M059J (cell line): ENCODE measurements at places on chromosomes 3 and 15. TPM values are rescaled to one million over a fixed set of nuclear protein-coding genes. Genes with fewer than 3 reads are reported as not detected.
A peak's percentile ranks its signal among the peaks of the same experiment; 100 is the strongest.

The KCNMB3 gene
- total RNA-seq: 0.52 and 1.1 TPM in 2 replicates

The C3orf20 gene
- total RNA-seq: not detected in 2 replicates

The RASSF1 gene
- 12.7 and 16.1 TPM in 2 replicates for total RNA-seq

The RASL12 gene
- total RNA-seq: not detected in 2 replicates

The PTPN23 gene
- total RNA-seq: 3.3 and 8.5 TPM in 2 replicates

The HYAL3 gene
- 1.6 and 3.0 TPM in 2 replicates for total RNA-seq

DNA sequence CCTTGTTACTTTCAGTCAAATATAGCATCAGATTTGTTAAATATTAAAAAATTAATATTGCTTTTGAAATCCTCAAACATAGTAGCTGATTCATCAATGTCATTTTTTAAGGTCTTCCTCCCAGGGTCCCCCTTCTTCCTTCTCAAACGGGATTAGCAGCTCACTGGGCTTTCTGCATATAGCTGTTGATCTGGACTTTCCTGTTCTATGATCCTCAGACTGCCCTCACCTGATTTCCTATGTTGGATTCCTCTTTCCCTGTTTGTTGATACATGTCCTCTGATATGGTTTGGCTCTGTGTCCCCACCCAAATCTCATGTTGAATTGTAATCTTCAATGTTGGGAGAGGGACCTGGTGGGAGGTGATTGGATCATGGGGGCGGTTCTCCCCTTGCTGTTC lies 5.8 kb downstream of the GUCA1C start:
- no peak for DNase-seq

DNA sequence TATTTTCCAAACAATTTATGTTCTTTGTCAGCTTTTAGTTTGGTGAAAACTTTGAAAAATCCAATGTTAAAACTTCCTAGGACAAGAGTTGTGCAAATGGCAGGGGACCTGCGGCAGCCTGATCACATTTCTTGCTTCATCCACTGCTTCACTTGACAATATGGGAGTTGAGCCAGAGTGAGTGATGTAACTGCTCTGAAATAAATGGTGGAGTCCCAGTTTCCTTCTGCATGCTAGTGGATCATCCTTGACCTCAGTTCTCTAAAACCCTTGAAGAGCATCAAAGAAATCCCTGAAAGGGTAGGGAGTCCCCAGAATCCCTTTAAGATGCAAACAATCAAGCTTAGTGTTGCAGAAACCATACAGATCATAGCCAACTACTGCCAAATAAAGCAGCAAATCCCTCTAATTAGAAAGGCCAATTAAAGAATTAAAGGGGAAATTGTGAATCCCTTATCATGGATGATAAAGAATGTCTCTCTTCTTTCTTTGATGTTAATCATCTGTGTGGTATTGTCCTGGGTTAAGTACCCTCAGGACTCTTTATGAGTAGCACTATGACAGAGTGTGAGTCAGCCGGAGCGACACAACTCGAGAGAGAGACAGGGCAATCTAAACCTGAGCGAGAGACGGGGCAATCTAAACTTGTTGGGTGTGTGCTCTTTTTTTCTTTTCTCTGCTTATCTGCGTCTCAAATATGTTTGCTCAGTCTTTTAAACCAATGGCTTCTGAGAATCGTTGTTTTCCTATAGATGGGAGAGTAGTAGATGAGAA lies 41.8 kb upstream of the GAP43 start:
- peak; percentile 82 for DNase-seq

DNA sequence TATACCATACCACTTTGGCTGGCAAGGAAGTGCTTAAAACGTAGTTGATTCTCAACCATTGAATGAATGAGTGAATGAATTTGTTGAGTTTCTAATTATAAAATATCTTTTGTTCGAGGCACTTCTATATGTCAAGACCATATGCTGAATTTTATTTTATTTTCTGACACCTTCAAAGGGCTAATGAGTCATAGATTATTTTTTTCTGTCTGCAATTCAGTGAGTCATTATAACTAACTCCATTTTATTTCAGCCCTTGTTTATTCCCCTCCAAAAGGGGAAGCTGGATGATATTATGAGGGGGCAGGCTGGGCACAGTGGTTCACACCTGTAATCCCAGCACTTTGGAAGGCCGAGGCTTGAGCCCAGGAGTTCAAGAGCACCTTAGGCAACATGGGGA lies 142.4 kb downstream of the P2RY1 start:
- DNase-seq: no peak

GRCh38 chr3:79018671-79019136 lies 749.1 kb downstream of the ROBO1 start:
- peak; percentile 53 for DNase-seq
